ENCODE measurements at places on chromosomes 2 and 18.

- DNase-seq: no peak
These were observed 122.7 kb downstream of the GULP1 start for GRCh38 chr2:188414411-188414810.

- DNase-seq: no peak
These were observed 99.7 kb downstream of the RND3 start for GRCh38 chr2:150387586-150388288.

- DNase-seq: no peak
These were observed 1666.8 kb downstream of the SUCLG1 start for GRCh38 chr2:82792316-82792715.

DNA sequence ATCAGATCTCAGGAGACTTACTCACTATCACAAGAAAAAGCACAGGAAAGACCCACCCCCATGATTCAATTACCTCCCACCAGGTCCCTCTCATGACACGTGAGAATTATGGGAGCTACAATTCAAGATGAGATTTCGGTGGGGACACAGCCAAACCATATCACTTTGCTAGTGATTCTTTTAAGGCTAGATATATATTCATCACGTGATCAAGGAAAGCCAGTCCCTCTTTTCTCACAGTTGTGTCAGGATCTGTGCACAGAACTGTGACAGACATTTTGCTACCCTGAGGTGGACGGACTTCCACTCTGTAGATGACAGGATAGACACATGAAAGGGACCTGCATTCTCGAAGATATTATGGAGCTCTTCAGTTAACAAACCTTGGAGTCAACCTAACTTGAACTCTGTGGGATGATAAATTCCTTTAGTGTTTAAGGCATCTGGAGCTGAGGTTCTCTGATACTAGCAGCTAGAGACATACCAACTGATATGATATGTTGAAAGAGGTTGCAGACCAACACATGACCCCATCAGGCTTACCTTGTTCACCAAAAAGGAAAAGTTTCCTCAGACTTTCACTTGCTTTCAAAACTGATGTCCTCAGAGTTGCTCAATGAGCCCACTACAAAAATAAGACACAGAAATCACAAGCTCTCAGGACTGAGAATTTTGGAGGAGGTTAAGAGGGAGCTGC, 66.3 kb upstream of the SCG2 start:
- DNase-seq: no peak

DNA sequence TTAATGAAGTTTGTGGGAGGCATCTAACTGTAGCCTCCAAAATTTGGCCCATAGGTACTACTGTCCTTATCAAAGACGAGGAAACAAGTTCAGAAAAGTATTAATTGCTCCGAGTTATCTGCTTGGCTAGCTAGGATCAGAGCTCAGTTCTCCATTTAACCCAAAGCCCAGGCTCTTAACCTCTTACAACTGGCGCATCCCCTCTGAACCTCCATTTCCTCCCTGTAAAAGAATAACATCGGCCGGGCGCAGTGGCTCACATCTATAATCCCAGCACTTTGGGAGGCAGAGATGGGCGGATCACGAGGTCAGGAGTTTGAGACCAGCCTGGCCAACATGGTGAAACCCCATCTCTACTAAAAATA, 3.5 kb upstream of the MSH6 start:
- no peak for DNase-seq

- DNase-seq: no peak
These were observed 1293.7 kb upstream of the SLC39A10 start for GRCh38 chr2:194363295-194363694.

DNA sequence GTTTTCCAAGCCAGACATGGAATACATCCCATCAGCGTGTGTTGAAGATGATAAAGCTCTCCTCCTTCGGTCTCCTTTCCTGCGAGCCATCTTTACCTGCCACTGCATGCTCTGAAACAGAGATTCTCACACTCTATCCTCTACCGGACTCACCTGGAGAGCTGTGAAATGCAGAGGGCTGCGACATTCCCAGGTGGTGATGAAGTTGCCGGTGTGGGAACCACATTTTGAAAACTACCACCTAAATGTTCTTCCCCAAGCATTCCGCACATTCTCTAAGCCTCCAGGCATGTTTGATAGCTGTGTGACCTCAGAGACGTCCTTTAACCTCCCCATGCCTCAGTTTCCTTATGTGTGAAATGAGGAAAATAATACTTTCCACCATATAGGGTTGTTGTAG, 226.2 kb upstream of the RAB6C start:
- DNase-seq: no peak

DNA sequence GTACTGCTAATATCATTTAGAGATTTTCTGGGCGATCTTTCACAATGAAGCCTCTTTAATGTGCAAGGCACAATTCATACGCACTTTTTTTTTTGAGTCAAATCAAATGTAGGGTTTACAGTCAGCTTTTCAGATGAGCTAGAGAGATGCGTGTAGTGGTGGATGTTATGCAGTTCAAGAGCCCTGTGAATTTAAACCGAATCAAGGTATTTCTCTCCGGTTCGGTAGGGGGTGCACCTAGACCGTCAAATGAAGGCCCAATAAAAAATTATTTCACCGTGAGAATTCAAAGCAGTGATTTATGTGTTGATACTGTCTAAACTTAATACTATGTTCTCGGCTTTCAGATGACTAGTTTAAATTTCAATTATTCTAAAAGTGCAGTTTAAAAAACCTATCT, 1.1 kb downstream of the PTH2R start:
- DNase-seq: no peak

DNA sequence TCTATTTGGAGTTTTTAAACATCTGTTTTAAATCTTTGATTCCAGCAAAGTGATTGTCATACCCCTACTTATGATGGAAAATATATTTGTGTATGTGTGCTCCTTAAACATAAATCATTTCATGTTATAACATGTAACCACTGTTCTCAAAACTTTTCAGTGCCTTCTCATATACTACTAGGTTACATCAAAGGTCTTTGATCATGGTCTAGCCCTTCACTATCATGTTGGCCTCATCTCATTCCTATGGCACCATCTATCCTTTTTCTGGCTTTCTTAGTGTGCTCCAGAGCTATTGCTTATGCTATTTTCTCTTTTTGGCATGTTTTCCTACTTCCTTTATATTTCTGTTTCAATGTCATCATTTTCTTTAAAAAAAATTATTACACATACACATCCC, 367.9 kb upstream of the SLC39A10 start:
- DNase-seq: no peak

- no peak for DNase-seq
These were observed 102.8 kb upstream of the CYP1B1 start for GRCh38 chr2:38178556-38179419.

DNA sequence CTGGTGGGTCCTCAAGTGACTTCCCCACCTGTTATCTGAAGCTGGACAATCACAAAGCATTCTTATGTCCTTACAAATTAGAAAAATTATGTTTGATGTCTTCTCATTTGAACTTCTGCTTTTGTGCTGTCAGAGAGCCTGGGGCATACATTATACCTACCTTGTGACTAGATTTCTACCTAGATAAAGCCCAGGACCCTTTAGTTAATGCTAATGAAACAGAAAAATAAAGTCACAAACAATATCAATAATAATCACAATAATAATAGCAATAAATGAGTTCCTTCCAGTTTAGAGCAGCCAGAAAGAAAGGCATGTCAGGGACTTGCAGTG, 456.4 kb downstream of the SETBP1 start:
- DNase-seq: no peak

DNA sequence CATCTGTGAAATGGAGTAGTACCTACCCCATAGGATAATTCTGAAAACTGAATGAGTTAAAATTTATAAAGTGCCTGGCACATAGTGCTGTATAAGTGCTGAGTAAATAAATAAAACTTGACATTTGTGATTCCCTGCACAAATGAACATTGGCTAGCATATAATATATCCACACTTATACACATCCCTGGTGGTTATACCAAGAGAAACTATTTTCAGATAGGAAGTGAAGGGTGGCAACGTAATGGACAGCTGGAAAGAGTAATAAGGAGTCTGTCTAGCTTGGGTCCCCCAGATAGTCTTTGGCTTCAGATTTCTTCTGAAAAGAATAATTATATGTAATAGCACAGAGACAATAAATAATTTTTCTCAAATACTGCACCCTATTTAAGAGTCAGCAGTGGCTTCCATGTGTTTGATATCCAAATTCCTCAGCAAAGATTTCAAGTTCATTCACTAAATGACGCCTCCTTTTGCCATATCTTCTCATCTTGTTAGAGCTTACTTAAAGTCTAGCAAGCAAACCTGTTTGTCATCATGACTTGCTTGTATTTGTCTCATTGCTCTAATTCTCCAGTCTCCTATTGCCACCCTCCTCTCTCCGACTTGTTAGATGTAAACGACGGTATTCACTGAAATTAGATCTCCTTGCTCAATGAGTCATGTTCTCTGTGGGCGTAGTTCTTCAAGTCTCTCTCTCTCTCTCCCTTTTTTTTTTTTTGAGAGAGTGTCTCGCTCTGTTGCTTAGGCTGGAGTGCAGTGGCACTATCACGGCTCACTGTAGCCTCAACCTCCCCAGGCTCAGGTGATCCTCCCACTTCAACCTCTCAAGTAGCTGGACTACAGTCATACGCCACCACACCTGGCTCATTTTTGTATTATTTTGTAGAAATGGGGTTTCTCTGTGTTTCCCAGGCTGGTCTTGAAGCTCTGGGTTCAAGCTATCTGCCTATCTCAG, 8.7 kb upstream of the ADGRF3 start:
- no peak for DNase-seq

DNA sequence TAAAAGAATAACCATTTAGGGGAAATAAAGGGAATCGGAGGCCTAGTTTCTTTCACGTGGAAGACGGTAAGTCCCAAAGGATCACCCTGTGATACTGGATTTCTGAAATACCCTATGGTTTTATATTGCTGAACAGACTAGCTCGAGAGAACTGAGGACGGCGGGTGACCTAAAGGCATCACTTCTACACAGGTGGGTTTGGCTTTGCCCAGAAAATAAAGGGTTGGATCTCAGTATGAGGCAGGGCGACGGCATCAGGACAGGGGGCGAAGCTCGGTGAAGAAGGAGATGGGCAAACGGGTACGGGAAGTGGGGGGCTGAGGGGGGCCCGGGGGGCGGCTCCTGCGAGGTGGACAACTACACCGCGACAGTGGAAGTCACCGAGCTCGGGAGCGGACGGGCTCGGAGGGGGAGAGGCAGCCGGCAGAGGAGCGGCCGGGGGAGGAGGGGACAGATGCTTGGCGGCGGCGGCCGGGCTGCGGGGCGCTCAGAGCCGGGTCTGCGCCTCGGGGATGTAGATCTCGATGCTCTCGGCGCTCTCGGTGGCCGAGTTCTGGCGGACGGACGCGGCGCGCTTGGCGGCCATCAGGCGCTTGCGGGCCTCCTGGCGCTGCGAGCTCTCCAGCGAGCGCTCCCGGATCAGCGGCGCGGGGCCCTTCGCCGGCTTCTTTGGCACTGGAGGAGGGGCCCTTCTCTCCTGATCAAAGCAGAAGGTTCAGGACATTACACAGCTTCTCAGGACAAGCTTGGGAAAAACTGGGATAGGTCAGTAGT, 48.9 kb downstream of the TGIF1 start:
- no peak for DNase-seq

DNA sequence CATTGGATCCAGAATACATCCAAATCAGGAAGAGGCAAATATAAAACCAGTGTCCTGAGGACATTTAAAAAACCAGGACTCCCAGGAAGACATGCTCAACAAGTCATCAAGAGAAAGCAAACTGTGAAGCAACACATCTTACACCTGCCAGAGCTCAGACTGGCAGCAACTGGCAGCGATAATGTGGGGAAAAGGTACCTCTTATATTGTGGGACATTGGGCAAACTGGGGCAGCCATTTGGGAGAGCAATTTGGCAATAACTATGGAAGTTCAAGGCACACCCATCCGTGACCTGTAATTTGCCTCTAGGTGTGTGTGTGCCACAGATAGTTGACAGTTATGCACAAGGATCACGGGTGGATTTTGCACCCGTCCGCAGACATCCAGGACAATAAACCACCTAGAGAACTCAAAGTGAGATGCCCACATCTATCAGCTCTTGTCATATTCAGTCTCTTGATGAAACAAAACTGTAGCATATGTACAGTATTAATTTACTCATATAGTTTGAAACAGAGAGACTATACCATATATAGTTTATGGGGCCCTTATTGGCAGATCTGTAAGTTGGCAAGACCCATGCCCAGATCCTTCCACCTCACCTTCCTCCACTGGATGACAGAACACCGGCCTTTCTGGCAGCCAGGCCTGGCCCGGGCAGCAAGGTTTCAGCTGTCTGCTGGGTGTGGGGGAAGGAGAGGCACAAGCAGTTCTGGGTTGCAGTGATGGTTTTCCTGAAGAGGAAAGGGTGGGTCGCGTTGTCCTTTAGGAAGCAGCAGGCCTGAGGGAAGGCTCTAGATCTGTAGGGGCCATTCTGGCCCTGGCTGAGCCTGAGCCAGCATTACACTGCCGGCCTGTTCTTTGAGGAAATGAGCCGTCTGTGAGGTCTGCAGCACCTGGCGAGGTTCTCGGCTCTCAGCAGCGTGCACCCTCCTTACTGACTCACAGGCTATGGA, 18.8 kb downstream of the HJURP start:
- no peak for DNase-seq

- no peak for DNase-seq
These were observed 208.5 kb downstream of the CAMKMT start for GRCh38 chr2:44570271-44570670.

DNA sequence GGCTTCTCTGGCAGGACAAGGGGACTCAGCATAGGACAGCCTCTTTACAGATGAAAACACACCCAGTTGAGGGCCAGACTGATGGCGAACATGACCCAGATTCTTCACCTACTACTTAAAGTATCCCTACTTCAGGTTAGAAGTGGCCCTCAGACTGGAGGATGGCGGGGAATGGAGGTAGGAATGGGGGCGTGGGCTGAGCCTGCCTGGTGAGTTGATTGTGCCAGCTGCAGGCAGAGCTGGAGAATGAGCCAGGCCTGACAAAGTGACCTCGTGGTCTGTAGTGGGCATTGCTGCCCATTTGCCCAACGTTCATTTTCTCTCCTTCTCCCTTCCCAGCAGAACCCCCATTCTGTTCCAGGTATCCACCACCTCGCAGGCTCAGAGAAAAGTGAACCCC, 186.1 kb downstream of the KLHL29 start:
- DNase-seq: no peak

DNA sequence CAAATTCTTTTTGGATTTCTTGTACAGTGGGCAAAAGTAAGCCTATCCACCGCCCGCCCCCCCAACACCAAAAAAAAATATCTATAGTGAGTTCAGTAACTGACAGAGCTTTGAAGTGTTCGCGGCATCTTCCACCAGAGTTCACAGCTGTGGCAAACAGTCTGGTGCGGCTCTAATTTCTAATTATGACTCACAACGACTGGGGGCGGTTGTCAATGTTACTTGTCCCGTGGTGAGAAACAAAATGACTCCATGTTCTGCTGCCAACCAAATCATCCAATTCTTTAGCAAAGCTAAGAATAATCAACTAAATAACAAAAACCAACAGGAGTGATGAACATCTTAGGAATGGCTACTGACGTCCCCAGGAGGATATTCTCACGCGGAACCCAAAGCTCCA, 392.5 kb upstream of the SALL3 start:
- DNase-seq: no peak

- no peak for DNase-seq
These were observed 82.7 kb upstream of the POMC start for GRCh38 chr2:25251071-25251421.

GRCh38 chr18:3712491-3712890, 262.5 kb downstream of the TGIF1 start:
- no peak for DNase-seq
